ENCODE measurements at places on chromosomes 6 and 20.
A peak's percentile ranks its signal among the peaks of the same experiment; 100 is the strongest.

- no peak for DNase-seq
Observed at GRCh38 chr6:168671028-168671862, 230.3 kb downstream of the SMOC2 start.

DNA sequence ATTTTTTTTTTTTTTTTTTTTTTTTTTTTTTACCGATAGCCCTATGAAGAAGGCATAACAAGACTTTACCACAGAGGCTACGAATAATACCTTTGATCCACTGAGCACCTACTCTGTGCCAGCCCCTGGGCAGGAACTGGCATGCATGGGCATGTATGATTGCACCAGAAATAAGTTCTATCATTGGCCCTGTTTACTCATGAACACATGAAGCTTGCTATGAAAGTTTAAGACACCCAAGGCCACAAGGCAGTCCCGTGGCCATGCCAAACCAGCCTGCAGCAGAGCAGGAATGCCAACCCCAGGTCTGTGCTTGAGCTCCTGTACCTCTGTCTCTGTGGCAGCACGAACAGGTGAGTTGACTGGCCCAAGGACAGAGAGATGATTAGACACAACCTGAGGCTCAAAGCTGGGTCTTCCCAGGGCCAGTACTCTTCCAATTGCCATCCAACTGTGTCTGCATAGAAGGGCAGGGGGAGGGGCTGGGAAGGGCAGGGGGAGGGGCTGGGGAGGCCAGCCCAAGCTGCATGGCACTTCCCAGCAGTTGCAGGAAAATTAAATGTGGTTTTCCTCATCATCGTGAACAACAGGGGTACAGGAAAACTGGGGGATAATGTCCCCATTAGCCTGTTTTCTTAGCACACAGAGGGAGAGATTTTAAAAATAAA, 63.5 kb downstream of the LRFN2 start:
- DNase-seq = no peak

GRCh38 chr6:16524380-16524707, 236.9 kb downstream of the ATXN1 start:
- no peak for DNase-seq

GRCh38 chr6:65117817-65118409, 589.1 kb downstream of the EYS start:
- no peak for DNase-seq

DNA sequence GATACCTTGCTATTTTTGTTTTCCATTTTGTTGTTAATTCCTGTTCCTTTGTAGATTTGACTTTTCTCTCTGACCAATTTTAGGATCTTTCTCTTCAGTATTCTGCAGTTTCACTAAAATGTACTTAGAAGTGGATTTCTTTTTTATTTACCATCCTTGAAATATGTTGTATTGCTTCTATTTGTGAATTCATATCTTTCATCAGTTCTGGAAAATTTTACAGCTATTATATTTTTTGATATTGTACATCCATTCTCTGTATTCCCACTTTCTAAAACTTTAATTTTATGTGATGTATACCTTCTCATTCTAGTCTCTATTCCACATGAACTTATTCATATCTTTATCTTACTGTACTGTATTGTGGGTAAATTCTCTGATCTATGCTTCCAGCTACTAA, 9.7 kb upstream of the ALDH8A1 start:
- no peak for DNase-seq

- no peak for DNase-seq
Observed at GRCh38 chr6:44471271-44471981, 83.9 kb downstream of the CDC5L start.

GRCh38 chr20:18397030-18397429, 69.8 kb downstream of the DZANK1 start:
- DNase-seq = no peak

DNA sequence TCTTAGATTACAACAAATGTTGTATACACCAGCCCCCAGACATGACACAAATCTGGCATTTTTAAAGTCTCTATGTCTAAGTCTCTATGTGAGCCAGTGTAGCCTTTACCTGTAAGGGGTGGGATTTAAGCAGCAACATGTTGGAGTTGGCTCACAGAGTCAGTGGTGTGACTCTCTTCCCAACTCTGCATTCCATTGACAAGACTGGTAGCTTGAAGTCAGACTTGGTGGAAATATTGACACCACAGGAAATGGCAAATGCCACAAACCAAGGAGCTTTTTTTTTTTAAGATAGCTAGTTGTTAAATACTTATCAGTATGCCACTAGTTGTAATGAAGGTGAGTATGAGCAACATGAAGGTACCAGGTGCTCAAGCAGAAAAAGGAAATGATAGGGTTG, 103.1 kb upstream of the SMLR1 start:
- DNase-seq = no peak

DNA sequence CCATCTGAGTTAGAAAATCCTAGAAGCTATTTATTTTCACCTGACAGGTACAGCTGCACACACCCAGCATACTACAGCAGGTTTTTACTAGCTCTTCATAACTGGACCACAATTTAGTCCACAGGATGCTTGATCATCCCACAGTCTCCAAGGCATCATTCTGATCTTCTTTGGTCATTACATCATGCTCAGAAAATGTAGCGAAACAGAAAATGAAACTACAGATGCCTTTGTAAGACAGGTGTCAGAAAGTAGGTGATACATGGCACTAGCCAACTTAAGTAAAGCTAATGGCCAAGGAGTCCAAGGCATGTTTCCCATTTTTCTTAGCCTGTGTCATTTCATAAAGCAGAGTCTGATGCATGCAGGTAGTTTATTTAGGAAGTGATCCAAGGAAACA, 102.3 kb downstream of the HTR1B start:
- no peak for DNase-seq

- DNase-seq = peak; percentile 77
Observed at GRCh38 chr6:7150381-7151064, 42.8 kb downstream of the RREB1 start.

- DNase-seq = no peak
Observed at GRCh38 chr20:53617791-53618489, 24.3 kb upstream of the ZNF217 start.

DNA sequence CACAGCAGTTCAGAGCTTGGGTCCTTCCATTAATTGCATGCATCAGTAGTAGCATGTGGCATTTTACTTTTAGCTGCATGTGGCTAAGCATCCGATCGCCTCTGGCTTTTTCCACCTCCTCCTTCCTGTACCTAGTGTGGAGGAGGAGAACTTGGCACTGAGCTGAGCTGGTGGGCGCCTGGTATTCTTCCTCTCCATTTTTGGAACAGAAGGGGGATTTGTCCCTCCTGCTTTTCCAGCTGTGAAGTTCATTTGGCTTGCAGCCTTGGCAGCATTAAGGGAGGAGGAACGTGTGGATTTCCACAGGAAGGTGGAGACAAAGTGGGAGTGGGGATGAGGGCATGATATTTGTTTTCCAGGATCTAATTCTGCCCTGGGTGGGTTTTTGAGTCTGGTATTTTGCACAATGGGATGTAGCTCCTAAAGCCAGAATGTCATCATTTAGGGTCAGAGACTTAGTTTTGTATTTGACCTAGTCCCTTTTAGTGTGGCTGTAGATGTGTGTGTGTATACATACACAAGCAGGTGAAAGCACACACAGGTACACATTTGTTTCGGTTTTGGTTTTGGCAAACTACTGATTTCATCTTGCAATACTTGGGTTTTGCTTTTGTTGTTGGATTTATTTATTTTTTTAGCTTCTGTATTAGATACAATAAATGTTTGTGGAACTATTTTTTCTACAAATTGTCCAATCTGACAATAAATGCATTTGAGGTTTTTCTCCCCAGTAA, 90.0 kb downstream of the SASH1 start:
- DNase-seq = peak; percentile 65

DNA sequence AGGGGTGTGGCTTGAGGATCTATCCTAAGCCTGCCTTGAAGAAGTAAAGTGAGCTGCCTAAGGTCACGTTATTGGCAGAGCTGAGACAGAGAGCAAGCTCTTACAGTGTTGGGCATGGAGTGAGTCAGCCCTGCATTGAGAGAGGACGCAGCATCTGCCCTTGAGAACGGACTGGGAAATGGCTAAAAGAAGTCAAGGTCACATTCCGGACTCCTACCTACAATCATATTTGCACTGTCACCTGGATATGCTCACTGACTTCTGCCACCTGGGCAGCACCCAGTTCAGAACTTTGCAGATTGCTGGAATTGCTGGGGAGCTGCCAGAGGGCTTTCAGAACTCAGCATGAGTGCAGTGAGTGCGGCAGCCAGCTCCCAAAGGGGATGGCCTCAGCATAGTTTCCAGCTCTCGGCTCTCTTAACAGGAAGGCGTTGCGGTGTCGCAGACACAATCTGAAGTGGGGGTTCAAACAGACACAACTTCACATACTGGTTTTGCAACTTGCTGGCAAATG, 199.3 kb upstream of the SGK1 start:
- peak; percentile 99 for DNase-seq

GRCh38 chr6:111747396-111747795, 125.9 kb downstream of the FYN start:
- no peak for DNase-seq

DNA sequence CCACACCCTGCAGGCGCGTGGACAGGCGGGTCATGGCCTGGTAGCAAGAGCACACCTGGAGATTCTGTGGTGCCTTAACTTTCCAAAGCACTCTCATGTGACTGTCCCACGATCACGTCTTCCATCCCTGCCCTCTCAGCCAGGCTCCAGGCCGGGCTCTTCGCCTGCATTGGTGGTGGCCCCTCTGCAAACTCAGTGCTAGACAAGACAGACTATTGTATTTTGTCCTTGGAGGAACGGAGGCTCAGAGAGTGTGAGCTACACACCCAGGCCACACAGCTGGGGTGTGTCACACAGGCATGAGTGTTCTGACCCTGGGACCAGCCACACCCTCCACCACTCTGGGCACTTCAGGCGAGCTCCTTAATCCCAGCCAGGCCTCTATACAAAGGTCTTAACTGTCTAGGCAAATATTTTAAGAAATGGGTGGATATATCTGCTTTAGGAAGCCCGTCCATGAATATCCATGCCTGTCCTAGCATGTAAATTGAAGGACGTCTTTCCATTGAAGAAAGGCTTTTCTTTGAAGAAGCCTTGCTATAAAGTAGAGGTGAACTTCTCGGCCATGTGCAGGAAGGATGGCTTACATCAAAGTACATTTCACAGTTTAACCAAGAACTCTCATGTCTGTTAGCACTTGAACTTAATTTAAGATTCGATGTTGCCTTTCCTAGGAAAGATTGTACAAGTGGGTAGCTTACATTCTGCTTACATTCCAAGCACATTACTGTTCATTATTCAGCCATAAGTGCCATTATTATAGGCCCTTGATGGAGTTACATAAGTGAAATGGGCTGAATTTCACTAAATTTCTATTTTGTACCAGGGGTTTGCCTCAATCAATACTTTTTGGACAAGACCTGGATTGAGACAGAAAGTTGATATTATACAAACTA, 263.9 kb downstream of the DLL1 start:
- no peak for DNase-seq

GRCh38 chr6:106149472-106150069, 63.4 kb downstream of the PRDM1 start:
- DNase-seq = no peak

GRCh38 chr6:152404086-152404857, 232.9 kb downstream of the SYNE1 start:
- DNase-seq = no peak

DNA sequence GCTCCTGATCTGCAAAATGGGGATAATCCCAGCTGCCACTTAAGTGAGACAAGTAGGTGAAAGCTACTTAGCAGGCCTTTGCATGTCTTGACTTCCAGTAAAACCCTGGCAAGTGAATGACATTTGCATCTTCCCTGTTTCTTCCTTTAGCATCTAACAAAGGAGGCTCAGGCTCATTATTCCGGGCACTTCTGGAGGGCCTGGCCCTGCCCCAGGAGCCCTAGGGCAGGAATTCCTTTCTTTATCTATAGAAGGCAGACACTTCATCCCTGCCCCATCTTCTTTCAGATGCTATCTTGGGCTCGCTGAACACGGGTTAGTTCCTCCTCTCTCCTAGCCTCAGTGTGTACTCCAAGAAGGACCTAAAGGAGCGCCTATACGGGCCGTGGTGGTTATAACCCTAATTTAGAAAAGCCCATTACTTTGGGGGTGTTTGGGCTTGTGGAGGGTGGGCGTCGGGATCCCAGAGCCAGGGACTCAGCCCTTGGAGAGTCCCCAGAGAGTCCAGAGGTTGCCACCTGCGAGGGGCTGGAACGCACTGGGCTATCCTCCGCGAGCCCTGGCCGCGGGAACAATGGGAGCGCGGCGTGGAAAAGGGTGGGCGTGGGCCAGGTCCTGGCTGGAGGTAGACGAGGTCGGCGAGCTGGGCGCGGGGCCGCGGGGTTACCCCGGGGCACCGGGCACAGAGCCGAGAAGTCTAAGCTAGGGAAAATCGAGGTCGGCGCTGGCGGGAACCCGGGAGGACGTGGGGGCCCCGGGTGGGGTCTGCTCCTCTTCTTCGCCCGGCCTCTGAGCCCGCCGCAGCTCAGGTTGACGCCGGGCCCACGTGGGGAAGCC, 62.8 kb upstream of the EPB41L1 start:
- no peak for DNase-seq

- DNase-seq = peak; percentile 80
Observed at GRCh38 chr6:167350731-167351655, 26.1 kb downstream of the TTLL2 start.

DNA sequence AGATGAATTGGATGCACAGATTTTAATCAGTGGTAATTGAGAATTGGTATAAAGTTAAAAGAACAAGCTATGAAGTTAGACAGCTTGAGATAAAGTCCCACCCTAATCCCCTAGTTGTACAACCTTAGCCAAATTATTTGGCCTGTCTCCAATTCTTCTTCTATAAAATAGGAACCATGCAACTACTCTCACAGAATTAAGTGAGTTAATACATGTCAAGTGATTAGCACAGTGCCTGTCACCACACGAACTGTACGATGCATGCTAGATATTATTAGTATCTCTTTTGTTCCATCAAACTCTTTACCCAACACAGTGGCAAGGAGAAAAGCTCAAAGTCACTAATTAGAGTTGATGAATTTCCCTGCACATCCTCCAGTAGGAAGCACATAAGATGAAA, 44.7 kb downstream of the MBOAT1 start:
- DNase-seq = no peak

DNA sequence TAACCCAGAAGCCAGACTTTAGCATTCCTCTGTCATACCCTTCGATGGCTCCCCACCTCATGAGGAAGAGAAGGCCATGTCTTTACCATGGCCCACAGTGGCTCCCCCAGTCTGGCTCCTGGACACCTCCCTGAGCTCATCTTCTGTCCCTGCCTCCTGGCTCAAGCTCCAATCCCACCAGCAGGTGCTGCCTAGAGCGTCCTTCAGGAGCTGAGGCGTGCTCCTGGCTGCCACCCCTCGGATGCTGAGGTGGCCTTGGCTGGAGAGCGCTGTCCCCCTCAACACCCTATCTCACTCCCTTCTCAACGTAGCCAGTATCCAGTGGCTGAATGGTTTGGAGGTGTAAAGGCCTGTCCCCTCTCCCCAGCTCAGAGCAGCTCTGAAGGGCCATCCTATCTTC, 47.4 kb upstream of the RANBP9 start:
- no peak for DNase-seq

- DNase-seq = no peak
Observed at GRCh38 chr6:56616967-56617366, 25.7 kb downstream of the DST start.

GRCh38 chr20:2837221-2837960, 3.1 kb downstream of the PCED1A start:
- no peak for DNase-seq

Measured in thyroid gland (tissue), 4 donors.